Stimulated activated naive CD8-positive, alpha-beta T cell treated with anti-CD3 and anti-CD28 coated beads, Interleukin-15, amount 100 ng/mL, for 72 hours (primary cell): ENCODE measurements at places on chromosomes 13 and 19.

GRCh38 chr13:29315847-29316246, 279.6 kb downstream of the SLC7A1 start:
- DNase-seq: no peak

DNA sequence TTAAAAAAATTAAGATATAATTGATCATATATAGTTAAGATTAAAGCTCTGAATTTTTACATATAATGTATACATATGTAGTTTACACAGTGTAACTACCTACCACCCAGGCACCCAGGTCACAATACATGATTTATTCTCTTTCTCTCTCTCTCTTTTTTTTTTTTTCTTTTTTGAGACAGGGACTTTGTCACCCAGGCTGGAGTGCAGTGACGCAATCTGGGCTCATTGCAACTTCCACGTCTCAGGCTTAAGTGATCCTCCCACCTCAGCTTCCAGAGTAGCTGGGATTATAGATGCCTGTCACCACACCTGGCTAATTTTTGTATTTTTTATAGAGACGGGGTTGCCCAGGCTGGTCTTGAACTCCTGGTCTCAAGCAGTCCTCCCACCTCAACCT, 18.8 kb upstream of the CLASRP start:
- no peak for DNase-seq

DNA sequence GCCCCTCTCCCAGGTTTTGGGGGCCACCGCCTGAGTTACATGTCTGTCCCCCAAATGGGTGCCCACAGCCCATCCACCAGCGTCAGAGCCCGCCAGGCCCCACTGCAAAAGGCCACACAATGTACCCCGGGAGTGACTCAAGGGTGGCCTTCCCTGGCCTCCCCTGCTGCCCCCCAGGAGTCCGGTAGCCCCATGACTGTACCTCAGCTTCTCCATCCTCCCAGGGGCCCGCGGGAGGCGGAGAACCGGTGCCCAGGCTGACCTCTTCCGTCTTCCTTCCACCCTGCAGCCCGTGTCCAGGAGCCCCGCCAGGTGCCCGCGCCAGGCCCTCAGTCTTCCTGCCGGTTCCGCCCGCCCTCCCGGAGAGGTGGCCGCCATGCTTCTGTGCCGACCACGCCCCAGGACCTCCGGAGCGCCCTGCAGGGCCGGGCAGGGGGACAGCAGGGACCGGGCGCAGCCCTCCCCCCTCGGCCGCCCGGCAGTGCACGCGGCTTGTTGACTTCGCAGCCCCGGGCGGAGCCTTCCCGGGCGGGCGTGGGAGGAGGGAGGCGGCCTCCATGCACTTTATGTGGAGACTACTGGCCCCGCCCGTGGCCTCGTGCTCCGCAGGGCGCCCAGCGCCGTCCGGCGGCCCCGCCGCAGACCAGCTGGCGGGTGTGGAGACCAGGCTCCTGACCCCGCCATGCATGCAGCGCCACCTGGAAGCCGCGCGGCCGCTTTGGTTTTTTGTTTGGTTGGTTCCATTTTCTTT, 10.3 kb downstream of the CBARP start:
- no peak for DNase-seq

GRCh38 chr19:4208385-4209094, 20.8 kb upstream of the EBI3 start:
- no peak for DNase-seq

GRCh38 chr13:39559847-39560246, 43.1 kb downstream of the LHFPL6 start:
- DNase-seq: no peak

- DNase-seq: no peak
These were observed 100.0 kb downstream of the KLF5 start for GRCh38 chr13:73158851-73159250.

DNA sequence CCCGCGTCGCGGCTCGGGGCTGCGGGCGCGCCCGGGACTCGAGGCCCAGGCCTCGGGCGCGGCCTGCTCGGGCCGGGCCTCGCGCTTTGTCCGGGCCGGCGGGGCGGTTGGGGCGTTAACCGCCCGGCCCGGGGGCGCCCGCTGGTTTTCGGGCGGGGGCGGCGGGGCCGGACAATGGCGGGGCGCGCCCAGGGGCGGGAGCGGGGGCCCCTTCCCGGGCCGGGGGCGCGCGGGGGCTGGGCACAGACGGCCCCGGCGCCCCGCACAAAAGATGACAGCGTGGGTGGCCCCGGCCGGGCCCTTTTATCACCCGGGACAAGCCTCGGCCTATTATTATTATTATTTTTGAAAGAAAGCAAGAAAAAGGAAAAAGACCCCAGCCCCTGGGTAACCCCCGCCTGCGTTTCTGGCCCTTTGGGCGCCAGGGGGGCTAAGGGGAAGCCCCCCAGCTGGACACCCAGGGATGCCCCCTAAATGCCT, 419 bp downstream of the KDM4B start:
- DNase-seq: no peak

- DNase-seq: peak; percentile 87
These were observed at the start of gene ZNF835 for GRCh38 chr19:56671613-56671994. Gene ZNF835, minus strand, starts transcription at chr19:56671757. Its CDS starts 6,559 bp downstream, at chr19:56665198.

DNA sequence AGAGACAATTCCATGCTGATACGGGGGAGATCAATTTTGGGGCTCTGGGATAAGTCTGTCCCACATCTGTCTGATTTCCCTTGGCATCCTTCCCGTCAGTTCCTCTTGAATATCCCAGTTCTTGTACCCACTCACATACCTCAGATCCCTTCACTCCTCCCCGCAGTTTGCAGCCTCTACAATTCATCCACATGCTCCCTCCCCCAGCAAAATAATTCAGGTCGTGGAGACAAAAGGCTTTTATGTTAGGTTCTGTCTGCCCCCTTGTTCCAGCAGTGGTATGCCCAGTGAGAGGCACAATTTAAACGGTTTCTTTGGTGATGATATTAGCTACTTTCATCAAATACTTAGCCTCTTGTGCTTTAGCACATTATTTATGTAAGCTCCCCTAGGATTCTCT, 9.6 kb downstream of the RPS16 start:
- DNase-seq: no peak

GRCh38 chr13:72864142-72865011, 82.4 kb downstream of the PIBF1 start:
- DNase-seq: no peak

DNA sequence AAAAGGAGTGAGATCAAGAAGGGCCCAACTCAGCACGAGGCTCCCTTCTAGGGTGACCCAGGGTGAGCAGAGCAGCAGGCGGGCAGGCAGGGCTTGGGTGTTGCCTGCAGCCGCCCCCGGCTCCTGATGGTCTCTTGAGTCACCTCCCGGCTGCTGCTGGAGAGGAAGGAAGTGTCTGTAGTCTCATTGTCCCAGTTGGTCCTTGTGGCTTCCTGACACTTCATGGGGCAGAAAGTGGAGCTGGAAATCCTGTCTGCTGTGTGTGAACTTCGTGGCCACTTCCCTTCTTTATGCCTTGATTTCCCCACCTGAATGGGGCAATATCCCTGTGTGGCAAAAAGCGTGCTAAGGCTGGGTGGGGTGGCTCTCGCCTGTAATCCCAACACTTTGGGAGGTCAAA, 2.5 kb downstream of the MAP1S start:
- no peak for DNase-seq

GRCh38 chr13:44810061-44810840, 179.0 kb downstream of the NUFIP1 start:
- DNase-seq: no peak

DNA sequence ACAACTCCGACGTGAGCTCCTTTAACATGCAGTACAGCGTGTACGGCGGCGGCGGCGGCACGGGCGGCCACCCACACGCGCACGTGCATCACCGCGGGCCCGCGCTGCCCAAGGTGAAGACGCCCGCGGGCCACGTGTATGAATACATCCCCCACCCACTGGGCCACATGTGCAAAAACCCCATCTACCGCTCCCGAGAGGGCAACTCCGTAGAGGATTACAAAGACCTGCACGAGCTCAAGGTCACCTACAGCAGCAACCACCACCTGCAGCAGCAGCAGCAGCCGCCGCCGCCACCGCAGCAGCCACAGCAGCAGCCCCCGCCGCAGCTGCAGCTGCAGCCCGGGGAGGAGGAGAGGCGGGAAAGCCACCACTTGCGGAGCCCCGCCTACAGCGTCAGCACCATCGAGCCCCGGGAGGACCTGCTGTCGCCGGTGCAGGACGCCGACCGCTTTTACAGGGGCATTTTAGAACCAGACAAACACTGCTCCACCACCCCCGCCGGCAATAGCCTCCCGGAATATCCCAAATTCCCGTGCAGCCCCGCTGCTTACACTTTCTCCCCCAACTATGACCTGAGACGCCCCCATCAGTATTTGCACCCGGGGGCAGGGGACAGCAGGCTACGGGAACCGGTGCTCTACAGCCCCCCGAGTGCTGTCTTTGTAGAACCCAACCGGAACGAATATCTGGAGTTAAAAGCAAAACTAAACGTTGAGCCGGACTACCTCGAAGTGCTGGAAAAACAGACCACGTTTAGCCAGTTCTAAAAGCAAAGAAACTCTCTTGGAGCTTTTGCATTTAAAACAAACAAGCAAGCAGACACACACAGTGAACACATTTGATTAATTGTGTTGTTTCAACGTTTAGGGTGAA, 6.6 kb downstream of the SLITRK5 start:
- peak; percentile 9 for DNase-seq

DNA sequence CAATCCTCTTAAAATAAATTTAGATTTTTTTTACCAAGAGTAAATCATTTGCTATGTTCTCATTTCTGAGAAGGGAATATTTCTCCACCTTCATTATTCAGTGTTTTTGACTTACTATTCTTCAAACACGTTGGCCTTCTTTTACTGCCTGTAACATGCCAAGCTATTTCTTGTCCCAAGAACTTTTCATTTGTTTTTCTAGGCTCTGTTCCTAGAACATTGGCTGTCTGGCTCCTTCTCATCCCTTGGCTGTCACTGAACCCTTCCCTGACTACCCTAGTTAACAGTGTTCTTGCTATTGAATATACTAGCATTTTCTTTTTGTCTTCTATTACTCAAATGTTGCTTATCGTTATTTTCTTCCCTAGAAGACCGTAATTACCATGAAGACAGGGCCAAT, 248.1 kb downstream of the ITGBL1 start:
- DNase-seq: no peak

- DNase-seq: no peak
These were observed 754 bp upstream of the CHERP start for GRCh38 chr19:16542910-16543472.

GRCh38 chr19:19606021-19606420, 12.5 kb downstream of the PBX4 start:
- DNase-seq: no peak

DNA sequence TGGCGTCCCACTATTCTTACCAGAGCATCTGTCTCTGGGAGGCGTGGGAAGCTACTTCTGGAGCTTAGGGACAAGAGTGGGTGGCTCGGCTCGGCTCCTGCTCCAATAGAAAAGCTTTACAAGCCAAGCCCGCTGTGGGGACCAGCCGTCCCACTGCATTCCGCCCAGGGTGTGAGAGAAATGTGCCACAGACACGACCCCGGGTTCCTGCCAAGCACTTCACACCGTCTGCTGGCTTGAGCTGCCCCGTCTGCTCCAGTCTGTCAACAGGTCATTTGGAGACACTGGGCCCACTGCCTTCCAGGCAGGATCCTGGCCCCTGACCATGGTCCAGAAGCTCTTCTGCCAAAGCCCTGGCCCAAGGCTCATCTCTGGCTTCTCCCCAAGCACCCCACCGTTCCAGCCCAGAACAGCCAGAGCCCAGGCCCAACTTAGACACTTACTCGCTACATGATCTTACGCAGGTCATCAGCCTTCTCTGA, 6.5 kb upstream of the FKRP start:
- DNase-seq: no peak

DNA sequence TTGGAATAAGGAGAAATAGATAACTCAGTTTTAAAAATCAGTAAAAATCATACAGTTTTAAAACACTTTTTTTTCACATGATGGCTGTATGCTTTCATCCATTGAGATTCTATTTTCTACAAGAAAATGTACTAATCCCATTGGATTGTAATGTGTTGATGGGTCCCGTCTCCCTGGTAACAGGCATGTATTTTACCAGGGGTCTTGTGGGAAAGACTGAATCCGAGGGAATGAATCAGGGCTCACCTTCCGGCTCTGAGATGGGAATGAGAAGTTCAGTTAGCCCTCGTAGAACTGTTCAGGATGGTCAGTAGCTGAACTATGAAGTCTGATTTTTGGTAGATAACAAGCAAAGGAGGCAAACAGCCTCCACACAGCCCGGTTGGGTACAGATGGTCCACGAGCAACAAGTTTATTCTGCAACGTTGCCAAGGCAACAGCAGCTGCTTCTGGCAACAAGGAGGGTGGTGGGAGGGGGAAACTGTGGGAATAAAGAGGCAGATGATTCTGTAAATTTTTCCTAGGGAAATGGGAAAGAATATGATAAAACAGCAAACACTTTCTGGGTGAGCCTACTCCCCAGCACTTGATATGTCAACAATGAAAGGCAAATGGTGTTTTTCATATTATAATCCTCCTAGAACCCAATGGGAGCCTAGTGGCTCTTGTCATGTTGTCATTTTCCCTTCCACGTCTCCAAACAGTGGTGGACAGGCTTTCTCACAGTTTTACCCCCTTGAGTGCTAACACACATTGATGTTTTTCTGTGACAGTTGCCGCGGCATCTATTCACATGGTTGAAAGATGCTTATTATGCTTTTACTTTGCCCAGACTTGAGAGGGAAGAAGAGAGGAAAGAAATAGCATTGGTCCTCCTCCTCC, 12.4 kb upstream of the SIAH3 start:
- DNase-seq: no peak

DNA sequence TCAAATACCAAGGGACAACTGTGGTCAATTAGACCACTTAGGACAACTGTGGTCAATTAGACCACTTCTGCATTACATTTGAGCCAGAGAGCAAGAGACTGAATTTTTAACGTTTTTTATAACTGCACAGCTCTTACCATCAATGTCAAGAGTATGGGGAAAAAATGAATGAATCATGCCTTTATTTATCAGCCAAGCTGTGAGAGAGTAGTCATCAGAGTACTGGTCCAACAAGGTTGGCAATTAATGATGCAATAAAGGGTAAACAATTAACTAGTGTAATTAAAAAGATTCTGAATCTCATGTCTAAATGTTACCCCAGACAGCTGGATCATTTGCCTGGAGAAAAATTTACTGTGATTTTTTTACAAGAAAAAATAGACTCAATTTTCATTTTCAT, 381.1 kb downstream of the LIG4 start:
- no peak for DNase-seq

DNA sequence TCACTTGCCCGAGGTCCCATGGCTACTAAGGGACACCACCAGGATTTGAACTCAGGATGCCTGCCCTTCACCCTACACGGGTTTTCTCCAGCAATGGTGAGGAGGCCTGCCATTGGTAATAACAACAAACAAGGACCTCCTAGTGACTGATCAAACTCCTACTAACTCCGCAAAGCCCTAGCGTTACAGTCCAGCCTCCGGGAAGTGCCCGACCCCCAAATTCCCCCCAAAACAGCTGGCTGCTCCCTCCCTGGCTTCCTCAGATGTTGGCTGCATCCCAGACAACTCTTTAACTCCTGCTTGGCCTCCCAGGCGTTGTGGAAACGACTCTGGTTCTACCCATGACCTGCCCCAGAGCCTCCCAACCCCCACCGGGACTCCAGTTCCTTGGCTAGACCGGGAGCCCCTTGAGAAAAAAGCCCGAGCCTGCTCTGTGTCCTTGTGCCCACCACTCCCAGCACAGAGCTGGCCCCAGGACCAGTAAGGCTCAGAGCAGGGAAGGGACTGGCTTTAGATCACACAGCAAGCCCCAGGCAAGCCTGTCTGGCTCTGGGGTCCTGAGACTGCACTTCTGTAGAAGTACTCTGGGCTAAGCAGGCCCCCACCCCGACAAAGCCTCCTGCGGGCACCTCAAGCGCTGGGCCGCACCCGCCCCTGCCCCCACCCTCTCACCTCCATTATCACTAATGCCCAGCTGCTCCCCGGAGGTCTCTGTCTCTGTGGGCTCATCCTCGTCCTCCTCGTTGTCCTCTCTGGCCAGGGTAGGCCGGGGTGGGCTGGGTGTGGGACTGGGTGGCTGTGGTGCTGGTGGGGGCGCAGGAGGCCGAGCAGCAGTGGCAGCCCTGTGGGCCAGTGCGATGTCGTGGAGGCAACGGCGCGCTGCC, 4.7 kb downstream of the AKT1S1 start:
- no peak for DNase-seq
